ENCODE measurements at places on chromosomes 7 and 10.

- no peak for DNase-seq
These were observed 10.7 kb downstream of the HBP1 start for GRCh38 chr7:107179326-107180164.

DNA sequence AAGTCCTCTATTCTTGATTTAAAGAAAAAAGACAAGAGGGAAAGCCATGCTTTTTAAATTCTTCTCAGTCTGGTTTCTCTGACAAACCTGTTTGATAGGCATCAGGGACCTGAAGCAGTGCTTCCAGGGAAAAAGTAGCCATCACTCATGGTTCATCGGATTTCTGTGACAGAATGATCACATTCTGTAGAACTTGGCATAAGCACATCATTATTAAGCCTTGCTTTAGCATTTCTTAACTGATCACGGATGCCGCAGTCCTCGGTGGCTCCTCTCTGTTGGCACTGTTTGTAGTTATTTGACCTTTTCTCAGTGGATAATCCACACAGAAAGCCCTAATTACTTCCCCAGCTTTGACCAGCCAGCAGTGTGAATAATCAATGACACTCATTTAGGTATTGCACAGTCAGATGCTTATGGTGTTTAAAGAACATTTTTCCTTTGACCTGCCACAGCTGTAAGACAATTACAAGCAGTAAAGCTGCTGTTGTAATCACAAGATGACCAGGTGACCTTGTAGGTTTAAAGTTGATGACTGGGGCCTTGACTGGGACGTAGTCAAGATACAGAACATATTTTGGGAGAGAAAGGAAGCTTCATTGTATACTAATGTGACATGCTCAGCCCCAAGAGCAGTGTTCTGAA lies 64.4 kb upstream of the SKAP2 start:
- DNase-seq, result no peak

DNA sequence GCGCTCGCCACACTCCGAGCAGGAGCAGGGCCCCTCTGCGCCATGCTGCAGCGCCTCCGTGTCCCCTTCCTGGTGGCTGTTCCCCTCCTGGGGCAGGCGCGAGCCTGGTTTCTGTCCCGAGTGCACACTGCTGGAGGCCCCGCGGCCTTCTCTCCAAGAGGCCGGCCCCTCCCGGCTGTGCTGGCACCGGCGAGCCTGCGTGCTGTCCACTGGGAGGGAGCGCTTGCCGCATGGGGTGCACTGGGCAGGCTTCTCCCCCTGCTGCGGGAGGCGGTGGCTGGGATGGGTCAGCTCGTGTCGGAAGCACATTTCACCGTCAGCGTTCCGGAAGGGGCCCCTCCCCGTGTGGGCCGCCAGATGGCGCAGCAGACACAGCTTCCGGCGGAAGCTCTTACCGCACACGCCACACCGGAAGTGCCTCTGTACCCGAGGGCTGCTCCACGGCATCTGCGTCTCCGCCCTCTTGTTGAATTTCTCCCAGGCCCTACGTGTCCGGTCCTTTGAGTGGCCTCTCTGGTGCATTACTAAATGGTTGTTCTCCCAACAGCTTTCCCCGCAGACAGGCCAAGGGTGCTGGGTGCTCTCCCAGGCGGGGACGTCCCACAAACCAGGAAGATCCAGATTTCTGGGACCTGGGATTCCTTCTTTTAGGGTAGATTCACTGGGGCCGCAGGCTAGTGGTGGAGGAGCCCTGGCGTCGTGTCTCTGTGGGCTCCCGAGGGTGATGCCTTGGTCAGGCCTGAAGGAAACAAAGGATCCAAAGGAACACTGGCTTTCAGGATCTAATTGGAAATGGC lies 18.7 kb downstream of the ZNF786 start:
- DNase-seq, result no peak

GRCh38 chr10:51804866-51805265 lies 105.5 kb upstream of the CSTF2T start:
- DNase-seq, result peak; percentile 59

DNA sequence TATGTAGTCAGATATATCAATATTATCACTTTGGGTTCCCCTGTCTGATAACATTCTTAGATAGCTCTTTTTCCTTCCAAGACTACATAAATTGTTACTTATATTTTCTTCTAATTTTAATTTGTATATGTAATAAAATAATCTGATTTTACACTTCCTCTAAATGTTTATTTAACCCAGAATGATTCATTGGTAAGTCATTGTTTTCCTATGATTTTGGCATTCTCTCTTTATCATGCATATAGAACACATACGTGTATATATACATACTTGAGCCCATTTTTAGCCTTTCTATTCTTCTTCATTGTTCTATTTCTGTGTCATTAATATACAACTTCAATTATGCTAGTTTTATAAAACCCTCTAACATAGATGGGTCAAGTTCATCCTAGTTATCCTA lies 16.6 kb downstream of the SFTPD start:
- DNase-seq, result no peak

- DNase-seq, result no peak
These were observed 137.9 kb downstream of the TCERG1L start for GRCh38 chr10:131173484-131174210.

- no peak for DNase-seq
These were observed 10.6 kb downstream of the DUSP5 start for GRCh38 chr10:110508159-110508788.

DNA sequence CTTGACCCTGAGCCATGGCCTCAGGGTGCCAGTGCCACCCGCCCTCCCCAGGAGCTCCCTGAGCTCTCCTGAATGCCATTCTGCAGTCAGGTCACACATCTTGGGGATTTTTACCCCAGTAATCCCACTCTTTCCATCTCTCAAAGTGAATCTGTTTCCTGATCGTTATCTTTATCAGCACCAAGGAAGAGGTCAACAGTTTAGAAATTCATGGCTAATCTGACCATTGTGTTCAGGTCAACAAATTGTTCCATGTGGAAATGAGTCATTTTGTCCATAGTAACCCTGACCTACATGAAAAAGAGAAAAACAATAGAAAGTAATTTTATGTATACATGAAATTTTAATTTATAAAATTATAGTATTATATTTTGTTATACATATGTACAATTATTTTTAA lies 28.8 kb upstream of the ZNF488 start:
- no peak for DNase-seq

DNA sequence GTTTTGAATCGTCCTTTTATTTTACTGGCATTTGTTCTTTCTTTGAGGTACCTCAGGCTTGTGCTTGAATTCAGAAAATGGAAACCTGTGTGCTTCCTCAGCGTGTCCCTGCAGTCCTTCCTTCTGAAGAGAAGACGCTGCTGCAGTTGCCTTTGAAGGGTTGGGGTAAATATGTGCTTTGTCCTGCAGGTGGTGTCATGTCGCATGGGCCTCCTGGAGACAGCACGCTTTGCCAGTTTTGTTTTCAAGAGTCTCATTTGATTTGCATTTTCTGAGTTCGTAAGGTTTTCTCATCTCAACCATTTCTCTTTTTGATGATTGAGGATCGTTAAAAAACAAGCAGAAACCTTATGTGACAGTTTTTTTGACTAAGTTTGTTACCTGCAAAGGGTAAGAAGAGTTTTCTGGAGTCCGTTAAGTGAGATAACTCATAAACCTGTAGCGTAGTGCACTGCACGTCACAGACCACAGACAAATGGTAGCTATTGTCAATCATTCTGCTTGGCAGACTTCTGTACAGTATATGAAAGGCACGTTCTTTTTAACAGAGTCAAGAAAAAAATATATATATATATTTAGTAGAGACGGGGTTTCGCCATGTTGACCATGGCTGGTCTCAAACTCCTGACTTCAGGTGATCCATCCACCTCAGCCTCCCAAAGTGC lies 57.0 kb downstream of the CDC123 start:
- DNase-seq, result no peak

GRCh38 chr10:127735723-127736221 lies 1.2 kb upstream of the FOXI2 start:
- DNase-seq, result no peak

- no peak for DNase-seq
These were observed 744 bp downstream of the PPRC1 start for GRCh38 chr10:102133373-102134195.

DNA sequence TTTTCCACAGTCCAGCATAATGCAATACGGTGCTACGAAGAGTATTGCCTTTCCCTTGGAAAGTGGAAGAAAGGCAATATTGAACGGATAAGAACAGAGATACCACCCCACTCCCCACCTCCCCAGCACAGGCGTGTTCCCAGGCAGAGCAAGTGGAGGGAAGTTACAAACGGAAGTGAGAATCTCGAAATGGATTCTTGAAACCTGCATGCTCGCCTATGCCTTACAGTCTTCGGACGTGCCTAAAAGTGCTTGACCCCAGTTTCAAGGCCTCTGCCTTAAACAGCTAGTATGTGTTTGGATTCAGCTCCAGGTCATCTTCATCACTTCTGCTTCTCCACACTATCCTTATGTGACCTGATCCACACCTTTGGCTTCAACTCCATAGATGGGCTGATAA lies 35.0 kb upstream of the USP6NL start:
- DNase-seq, result no peak

- no peak for DNase-seq
These were observed 17.1 kb downstream of the TRIM24 start for GRCh38 chr7:138477081-138477578.

DNA sequence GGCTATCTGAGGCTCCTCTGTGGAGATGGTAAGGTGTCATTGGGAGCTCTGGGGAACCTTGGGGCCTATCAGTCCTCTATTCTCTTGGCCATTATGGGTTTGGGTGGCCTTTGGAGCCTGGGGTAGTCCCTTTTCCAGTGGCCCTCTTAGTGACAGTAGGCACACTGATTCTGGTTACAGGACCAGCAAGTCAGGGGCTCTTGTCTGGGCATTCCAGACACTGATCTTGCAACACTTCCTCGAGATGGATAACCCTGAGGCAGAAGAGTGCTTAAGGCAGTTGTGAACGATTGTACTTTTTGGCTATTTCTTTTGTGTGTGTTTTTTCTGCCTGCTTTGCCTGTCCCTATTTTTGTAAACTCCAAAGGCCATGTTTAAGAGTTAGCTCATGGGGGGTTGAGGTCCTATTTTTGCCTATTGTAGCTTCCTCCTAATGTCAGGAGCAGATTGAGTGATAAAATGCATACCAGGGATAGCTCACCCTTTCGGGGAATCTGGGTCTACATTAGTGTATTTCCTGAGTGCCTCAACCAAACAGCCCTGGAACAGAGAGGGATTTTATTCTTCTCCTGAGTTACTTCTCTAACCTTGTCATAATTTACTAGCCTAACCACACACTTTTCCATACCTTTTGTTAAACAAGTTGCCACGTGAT lies 61.2 kb downstream of the PRKAR2B start:
- no peak for DNase-seq

DNA sequence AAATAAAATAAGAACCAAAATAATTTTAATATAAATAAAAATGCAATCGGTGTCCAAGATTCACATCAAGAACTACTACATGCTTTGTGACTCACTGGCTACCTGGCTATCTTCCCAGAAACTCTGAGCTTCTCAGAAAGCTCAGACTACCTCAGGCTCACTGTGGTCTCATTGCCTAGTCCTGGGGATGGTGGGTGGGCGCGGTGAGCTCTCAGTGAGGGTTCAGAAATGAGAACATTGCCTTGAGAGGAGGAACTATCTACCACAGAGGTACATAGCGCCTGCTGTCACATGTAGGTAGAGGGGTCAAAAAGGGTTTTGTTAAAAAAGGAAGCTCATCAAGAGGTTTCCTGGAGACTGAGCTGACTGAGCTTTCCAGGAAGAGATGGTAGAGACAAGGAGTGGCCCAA lies 108.0 kb downstream of the WDFY4 start:
- peak; percentile 61 for DNase-seq

DNA sequence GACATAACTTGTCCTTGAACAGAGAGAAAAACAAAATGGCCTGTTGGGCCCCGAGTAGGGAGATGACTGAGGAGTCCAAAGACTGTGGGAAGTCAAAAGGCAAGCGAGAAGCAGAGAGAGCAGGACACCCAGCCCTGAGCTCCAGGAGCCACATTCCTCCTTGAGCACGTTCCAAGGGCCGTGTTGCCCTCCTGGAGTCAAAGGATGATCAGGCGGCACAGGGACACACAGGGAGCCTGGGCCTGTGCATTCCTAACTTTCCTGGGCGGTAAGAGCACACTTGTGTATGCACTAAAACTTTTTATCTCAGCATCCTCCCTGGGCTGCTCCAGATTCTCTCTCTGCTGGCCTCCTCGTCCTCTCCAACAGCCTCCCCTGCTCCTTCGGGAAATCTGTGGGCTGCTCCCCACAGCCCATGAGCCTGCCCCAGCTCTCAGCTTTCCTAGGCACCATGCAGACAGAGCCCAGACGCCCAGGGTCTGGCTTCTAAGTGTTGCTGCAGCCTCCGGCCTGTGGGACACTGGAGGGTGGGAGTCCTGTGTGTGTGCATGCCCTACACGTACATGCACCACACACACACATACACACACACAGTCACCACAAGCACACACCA lies 281.8 kb downstream of the POU6F2 start:
- no peak for DNase-seq

GRCh38 chr7:36600314-36600682 lies 124.0 kb downstream of the AOAH start:
- no peak for DNase-seq

GRCh38 chr10:78435484-78436221 lies 402.0 kb downstream of the RPS24 start:
- no peak for DNase-seq

- DNase-seq, result no peak
These were observed 161.6 kb downstream of the CAMK1D start for GRCh38 chr10:12510984-12511383.

- DNase-seq, result peak; percentile 30
These were observed 8.6 kb downstream of the GJD4 start for GRCh38 chr10:35613597-35614226.

DNA sequence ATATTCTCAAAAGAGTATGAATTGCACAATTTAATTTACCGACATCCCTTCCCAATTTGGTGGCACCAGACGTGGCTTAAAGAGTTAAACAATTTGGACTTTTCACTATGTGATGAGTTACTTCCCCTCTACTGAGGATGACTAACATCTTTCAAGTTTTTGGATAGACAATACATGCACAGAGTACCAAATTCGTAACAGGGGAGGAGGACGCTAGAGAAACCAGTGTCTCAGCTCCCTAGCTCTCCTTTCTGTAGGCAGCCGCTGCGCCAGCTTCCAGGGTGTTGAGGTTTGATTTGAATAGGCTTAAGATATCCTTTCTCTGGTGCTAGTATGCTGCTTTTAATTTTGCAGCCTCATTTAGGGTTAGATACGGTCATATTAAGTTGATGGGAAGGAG lies 69.2 kb downstream of the GNA12 start:
- DNase-seq, result no peak

DNA sequence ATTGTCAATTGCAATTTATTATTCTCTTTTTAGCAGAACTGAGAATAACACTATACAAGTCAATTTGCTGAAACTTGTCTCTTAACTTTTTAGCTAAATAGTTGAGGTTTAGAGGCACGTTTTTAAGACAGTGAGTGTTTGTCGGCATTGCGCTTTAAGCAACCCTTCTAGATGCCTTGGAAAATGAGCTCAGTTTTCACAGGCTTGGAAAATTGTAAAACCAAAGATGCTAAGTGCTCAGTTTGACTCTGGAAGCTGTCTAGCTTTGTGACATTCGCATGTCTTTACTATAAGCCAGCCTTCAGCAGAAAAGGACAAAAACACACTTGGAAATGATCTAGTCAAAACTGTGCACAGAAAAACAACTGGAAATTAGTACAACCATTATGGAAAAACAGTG lies 500.4 kb downstream of the NEBL start:
- DNase-seq, result no peak

GRCh38 chr7:51123322-51124019 lies 193.1 kb downstream of the COBL start:
- DNase-seq, result peak; percentile 97
